CD4-positive, alpha-beta memory T cell (primary cell): ENCODE measurements at places on chromosomes 16 and 17. TPM values are rescaled to one million over a fixed set of nuclear protein-coding genes. Genes with fewer than 3 reads are reported as not detected.
A peak's percentile ranks its signal among the peaks of the same experiment; 100 is the strongest.

- no peaks in the 10 kb centered on the region for H3K36me3 ChIP-seq
- H3K4me3 ChIP-seq = no peak overlapping the region
- no peak overlapping the region for H3K27ac ChIP-seq
- H3K4me1 ChIP-seq = no peaks in the 10 kb centered on the region
Observed at GRCh38 chr16:22692916-22693637, 120.9 kb upstream of the HS3ST2 start.

DNA sequence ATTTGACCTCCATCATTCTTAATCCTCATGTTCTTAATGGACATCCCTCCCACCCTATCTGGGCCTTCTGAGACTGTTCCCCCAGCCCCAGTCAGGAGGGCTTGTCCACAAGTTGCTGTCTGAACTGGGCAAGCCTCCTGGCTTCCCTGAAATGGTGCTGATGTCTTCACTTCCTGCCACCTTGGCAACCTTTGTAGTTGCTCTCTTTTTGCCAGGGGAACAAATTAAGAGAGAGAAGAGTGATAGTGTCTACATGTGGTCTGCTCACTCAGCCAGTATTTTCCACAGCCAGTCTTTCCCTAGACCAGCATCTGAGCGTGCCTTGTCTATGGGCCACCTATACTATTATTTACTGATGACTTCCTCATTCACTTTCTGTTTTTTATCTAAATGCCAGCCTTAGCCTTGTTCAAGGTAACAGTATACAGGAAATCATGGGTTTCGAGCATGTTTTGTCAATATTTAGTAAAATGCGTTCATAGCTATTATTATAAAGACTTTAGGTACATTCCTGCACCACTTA lies 710.1 kb downstream of the MAF start:
- peaks cover 47% of the 10 kb centered on the region for H3K4me1 ChIP-seq
- DNase-seq = peak; percentile 34
- H3K36me3 ChIP-seq = no peaks in the 10 kb centered on the region
- H3K27ac ChIP-seq = peak overlapping the region; percentile 6

- DNase-seq = no peak
- no peak overlapping the region for H3K27ac ChIP-seq
- peaks cover 15% of the 10 kb centered on the region for H3K4me1 ChIP-seq
Observed at GRCh38 chr16:67395458-67396158, 2.3 kb upstream of the TPPP3 start.

DNA sequence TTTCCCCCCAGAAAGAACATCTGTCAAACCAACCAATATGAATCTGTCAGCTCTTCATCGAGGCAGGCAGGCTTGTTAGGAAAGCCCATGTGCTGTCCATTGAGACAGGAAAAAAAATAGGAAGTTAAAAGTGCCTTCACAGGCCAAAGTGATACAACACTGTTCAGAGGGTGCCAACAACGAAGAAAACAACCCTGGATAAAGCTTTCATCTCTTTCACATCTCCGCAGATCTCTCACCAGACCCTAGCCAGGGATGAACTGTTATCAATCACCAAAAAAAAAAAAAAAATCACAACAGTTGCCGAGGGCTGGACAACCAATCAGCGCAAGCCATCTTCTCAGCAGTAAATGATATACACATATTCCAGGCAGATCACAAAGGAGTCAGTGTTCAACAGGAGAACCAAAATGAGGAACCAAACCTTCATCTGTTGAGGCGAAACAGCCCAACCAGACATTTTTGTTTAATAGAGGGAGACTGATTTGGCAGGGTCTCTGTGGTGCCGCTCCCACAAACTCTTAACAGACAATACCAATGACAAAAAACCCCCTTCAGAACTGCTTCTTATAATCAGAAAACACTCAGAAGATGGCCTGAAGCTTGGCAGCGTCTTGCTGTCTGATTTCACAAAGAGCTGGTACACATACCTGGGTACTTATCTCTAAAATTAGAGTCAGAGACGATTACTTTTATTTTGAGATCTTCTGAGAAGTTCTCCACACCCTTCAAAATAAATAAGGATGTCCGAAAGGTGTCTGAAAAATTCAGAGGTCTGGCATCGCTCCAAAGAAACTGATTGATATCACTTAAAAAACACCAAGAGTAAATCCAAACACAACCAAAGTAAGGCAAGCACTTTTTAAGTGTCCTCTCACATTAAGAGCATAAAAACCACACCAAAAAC lies 1.8 kb downstream of the MAP3K14 start:
- H3K36me3 ChIP-seq = no peaks in the 10 kb centered on the region
- peak overlapping the region; percentile 77 for H3K27ac ChIP-seq
- peak; percentile 30 for DNase-seq

DNA sequence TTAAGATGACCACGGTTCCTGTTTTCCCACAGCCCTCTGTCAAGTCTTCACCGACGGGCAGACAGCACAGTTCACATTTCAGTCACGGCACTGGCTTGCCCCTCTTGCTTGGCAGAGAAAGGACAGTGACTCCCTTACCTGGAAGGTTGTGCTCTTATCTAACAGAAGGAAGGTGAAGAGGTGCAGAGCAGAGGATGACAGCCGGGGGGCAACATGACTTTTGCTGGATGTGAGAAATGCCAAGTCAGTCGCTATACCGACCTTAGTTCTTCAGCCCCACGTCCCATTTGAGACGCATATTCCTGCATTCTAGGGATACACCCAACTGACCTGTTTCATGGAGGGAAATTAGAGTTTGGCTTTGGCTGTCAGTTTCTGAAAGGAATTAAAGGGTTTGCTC lies 492.3 kb downstream of the NPIPA7 start:
- H3K27ac ChIP-seq = no peak overlapping the region
- H3K27me3 ChIP-seq = no peaks in the 10 kb centered on the region
- H3K4me3 ChIP-seq = no peak overlapping the region
- no peak for DNase-seq

DNA sequence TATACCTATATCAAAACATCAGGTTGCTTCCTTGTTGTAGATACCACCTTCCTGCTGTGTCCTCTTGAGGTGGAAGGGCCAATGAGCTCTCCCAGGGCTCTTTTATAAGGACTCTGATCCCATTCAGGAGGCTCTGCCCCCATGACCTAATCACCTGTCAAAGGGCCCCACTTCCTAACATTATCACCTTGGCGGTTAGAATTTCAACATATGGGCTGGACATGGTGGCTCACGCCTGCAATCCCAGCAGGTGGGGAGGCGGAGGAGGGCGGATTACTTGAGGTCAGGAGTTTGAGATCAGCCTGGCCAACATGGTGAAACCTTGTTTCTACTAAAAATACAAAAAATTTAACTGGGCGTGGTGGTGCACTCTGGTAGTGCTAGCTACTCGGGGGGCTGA lies 86.4 kb downstream of the HAPSTR1 start:
- no peaks in the 10 kb centered on the region for H3K4me1 ChIP-seq
- H3K4me3 ChIP-seq = no peak overlapping the region
- DNase-seq = no peak
- H3K27me3 ChIP-seq = no peaks in the 10 kb centered on the region

- peaks cover 4% of the 10 kb centered on the region for H3K36me3 ChIP-seq
- H3K27ac ChIP-seq = peak overlapping the region; percentile 72
- peaks cover 72% of the 10 kb centered on the region for H3K4me1 ChIP-seq
- no peak for DNase-seq
Observed at GRCh38 chr17:38731526-38732294, 1.6 kb downstream of the CISD3 start.

GRCh38 chr17:63589646-63590045 lies 11.0 kb upstream of the TACO1 start:
- peaks cover 12% of the 10 kb centered on the region for H3K4me1 ChIP-seq
- peaks cover 40% of the 10 kb centered on the region for H3K36me3 ChIP-seq
- no peak for DNase-seq
- H3K4me3 ChIP-seq = no peak overlapping the region

The SLC12A3 gene
- not detected for polyA plus RNA-seq

The PSKH1 gene
- 19.4 TPM for polyA plus RNA-seq

The EFCAB13 gene
- polyA plus RNA-seq = 0.68 TPM

The HIGD1B gene
- not detected for polyA plus RNA-seq
